ENCODE measurements at places on chromosomes 2 and 18.

DNA sequence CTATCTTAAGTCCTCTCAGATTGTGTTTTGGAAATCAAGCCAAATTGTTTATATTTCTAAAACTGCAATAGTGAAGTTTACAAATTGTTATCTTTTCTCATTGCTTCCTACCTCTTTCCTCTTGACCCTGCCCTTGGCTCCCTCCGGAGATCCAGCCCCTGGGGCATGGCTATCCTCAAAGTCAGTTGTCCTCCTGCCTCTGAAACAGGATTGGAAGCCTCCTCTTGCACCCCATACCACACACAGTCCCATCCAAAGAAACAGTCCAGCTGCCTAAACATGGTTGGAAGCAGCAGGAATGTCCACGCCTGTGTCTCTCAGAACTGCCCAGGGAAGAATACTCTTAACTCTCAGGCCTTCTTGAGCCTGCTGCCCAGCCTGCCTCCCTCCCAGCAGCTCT, 30.1 kb upstream of the COL6A3 start:
- DNase-seq: no peak

- DNase-seq: no peak
These were observed 28.8 kb upstream of the NEDD4L start for GRCh38 chr18:58015065-58015780.

GRCh38 chr2:12587228-12587627, 129.5 kb upstream of the TRIB2 start:
- no peak for DNase-seq

- no peak for DNase-seq
These were observed 15.7 kb upstream of the GPR17 start for GRCh38 chr2:127630096-127630863.

GRCh38 chr18:1513519-1513918, 608.8 kb downstream of the ADCYAP1 start:
- no peak for DNase-seq

DNA sequence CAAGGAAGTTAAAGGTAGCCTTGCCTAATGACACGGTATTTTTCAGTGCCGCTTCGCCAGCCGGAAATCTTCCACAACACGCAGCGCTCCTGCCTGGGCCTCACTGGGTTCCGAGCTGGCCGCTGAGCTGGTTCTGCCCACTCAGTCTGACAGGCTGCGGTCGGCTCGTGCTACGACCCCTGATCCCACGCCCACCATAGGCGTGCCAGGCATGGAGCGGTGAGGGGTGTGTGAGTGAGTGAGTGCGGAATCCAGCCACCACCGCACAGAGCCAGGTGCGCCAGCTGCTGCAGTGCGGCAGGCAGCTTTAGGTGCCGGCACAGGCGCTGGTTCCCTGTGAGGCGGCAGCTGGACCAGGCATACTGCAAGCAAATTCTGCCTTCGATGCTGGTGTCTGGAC, 407.9 kb downstream of the DCC start:
- DNase-seq: no peak

- no peak for DNase-seq
These were observed 25.4 kb downstream of the DYSF start for GRCh38 chr2:71478806-71479205.

GRCh38 chr2:178882666-178883440, 75.6 kb upstream of the TTN start:
- no peak for DNase-seq

DNA sequence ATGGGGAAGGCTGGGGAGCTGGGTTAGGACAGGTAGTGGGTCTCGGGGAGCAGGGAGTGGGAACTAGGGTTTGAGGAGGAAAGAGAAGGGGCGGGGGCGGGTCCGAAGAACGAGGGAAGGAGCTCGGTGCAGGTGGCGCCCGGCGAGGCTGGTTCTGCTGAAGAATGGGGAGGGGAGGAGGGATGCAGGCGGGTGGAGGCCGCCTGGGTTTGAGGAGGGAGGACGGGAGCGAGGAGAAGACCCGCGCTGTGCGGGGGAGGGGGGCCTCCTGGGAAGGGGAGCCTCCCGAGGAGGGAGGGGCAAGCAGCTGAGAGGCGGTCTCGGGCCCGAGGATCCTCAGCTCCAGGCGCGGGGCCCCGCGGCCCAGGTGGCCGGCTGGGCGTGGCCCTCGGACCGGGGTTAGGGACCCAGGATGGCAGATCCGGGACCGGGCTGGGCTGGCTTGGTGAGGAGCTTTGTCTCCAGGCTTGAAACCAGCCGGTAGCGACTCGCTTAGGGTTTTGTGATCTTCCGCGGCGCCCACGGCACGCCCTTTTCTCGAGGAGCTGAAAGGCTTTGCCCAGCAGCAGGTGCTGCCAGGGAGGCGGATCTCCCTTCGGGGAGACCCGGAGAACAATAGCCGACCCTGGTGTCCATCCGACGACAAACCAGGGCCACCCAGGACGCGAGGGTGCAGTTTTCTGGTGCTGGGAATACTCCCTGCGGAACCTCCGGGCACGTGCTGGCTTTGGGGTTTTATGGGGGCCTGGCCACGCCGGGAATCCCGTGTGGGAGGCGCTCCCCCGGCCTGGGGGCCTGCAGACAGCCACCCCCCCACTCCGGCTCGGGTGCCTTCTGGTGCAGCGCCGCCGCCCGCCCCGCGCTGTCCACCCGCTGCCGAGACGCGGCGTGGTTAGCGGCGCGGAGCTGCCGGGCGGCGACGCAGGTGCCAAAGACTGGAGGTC, 1.4 kb downstream of the DPYSL5 start:
- peak; percentile 59 for DNase-seq

DNA sequence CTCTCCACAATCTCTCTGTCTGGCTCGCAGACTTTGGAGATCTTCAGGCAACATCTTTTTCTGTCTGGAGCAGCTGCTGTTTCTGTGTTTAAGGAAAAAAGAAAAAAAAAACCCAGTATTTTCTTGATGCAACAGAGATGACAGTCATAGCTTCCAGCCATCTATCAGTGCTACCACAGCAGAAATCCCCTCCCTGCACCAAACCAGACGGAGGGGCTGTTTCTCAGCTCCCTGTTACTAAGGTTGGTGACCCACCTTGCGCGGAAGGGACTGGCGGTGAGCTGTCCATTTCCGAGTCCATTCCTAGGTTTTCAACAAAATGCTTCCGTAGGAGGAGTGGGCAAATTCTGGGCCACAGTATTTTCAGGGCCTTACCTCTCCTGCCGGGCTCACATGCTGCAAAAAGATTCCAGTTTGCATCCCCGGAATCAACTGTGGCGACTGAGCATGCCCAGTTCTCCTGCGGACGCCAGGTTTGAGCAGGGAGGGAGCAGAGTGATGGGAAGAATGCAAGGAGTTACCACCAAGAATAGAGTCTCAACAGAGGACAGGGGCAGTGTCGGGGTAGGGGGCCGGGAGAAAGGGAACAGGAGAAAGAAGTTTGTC, 1.2 kb downstream of the SLC4A10 start:
- DNase-seq: peak; percentile 18

DNA sequence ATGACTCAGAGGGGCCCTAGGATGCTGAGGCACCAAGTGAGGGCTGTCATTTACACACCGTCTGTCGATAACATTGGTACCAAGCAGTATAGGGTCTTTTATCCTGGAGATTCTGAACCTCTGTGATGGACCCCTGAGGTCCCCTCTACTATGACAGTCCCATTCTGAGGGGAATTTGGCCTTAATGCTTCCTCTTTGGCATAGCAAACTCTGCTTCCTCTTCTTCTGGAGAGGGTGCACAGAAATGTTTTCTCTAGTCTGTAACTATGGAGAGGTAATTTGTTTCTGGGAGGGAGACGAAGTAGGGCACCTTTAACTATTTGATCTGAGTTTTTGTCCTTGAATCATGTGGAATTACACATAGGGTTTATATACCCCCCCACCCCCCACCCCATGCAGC, 44.8 kb downstream of the INPP4A start:
- no peak for DNase-seq

DNA sequence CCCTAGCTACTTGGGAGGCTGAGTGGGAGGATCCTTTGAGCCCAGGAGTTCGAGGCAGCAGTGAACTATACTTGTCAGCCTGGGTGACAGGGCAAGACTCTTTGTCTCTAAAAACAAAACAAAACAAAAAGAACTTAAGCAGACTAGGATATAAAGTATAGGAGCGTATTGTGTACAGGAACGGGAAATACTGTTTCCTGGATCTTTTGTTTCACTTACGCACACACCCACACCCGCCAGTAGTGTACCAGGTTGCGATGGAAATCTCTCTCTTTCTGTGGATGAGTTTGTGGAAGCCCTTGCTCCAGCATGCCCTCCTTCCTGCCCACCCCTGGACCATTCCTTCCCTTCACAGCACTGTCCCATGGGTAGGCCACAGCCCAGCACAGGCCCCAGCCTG, 136.3 kb downstream of the RPIA start:
- DNase-seq: no peak

GRCh38 chr2:115484486-115484885, 1042.0 kb downstream of the DPP10 start:
- no peak for DNase-seq

DNA sequence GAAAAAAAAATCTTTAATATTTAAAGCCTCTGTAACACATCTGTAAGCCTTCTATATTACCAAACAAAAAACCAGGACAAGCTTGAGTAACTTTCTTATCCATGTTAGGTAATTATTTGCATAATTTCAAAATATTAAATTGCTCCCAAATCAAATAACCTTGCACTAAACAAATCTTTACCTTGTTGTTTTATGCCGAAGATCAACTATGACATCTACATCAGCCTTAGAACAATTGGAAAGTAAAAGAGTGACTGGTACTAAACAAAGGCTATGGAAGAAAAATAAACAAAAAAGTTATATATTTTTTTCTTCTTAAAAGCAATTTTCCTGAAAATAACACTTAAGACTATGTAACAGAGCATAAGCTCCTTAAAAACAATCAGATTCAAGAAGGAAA, 71.2 kb upstream of the SLC25A52 start:
- DNase-seq: no peak

GRCh38 chr2:102391565-102391964, 31.4 kb upstream of the IL18RAP start:
- no peak for DNase-seq

DNA sequence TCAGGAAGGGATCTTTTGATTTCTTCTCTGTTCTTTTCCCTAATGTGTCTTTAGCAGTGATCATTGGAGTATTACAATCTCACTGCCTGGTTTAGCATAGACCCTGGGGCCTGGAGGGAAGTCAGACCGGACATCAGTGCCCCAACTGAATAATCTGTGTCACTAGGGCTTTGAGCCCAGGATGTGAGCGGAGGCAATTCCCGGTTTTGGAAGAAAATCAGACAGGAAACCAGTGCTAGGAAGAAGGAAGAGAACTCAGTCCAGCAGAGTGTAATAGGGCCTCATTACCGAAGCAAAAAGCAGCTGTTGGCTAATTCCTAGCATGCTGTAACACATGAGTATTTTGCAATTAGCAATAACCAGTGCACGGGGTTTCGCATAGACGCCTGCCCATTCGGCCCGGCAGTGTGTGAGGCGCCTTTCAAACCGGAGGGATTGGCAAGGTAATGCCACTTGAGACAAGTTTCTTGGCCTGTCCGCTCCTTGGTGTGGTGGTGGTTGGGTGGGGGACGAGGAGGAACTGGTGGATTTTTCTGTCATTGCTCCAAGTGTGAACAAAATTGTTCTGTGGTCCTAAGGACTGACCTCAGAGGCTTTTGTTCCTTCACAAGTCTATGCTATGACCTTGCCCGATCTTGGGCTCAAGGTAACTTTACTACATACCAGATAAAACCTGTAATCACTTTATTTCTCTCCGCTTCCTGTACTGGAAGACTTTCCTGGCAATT, 2.8 kb downstream of the FOSL2 start:
- DNase-seq: no peak

DNA sequence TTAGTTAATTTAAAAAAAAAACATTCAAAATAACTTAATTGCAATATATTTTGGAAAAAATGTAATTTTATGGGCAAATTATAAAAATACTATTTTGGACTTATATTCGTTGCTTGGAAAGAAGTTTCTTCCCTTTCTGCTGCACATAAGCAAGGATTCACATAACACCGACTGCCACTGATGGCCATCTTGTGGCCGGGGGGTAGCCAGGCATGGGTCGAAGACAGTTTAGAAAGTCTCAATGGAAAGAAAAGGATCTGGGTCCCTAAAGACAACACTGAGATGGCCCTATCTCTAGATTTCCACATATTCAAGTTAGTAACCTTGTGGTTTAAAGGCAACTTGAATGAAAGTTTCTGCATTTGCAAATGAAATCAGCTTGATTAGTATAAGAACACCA, 318.6 kb downstream of the AKAIN1 start:
- DNase-seq: no peak

GRCh38 chr2:200274116-200275075, 32.1 kb upstream of the SPATS2L start:
- DNase-seq: no peak

GRCh38 chr2:14157816-14158215, 474.7 kb upstream of the LRATD1 start:
- DNase-seq: no peak

DNA sequence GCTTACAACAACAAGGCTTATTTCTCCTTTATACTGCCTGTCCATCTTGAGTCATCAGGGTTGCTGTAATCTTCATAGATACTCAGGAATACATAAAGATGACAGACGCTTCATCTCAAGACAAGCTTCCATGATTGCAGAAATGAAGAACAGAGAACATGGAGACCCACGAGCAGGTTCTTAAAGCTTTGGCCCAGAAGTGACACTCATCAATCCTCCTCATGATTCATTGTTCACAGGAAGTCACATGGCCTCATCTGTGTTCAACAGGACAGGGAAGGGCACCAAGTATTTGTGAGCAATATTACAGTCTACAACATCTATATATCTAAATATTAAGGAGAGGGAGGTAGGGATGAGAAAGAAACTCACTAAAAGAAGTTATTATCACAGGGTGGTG, 36.5 kb upstream of the PGAP1 start:
- no peak for DNase-seq

- no peak for DNase-seq
These were observed 1.1 kb upstream of the TMEFF2 start for GRCh38 chr2:192195548-192196418.

GRCh38 chr2:215542690-215543089, 106.8 kb upstream of the FN1 start:
- DNase-seq: no peak

- DNase-seq: no peak
These were observed 171.3 kb downstream of the CDH7 start for GRCh38 chr18:65922103-65922502.

DNA sequence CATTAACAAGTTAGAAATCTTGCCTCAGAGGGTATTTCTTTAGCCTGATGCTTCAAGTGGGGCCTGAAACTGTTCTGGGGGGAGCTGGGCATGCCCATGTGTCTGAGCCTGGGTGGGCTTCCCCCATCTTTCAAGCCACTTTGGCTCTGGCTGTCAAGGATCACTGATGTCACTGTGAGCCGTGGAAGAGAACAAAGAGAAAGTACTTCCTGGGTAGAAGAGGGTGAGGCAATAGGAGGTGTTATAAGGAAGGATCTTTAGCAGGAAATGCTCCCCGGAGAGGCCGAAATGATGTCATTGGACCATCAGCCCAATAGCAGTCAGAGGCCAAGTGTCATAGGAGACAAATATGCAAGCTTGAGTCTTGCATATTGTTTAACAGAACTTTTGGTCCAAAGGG, 228.4 kb upstream of the MEX3C start:
- no peak for DNase-seq

- DNase-seq: peak; percentile 96
These were observed 115.0 kb downstream of the ZBTB7C start for GRCh38 chr18:48293954-48294898.

Measured in COR-L47 (cell line).